ENCODE measurements at places on chromosomes 1 and 21. TPM values are rescaled to one million over a fixed set of nuclear protein-coding genes. Genes with fewer than 3 reads are reported as not detected.

The OBSCN gene
- polyA plus RNA-seq: 16.5 TPM

The CFAP74 gene
- 0.45 TPM for polyA plus RNA-seq

The RASSF5 gene
- polyA plus RNA-seq: 4.7 TPM

The BSDC1 gene
- polyA plus RNA-seq: 60.6 TPM

The CD101 gene
- 3.3 TPM for polyA plus RNA-seq

The MRPS21 gene
- polyA plus RNA-seq: 68.2 TPM

DNA sequence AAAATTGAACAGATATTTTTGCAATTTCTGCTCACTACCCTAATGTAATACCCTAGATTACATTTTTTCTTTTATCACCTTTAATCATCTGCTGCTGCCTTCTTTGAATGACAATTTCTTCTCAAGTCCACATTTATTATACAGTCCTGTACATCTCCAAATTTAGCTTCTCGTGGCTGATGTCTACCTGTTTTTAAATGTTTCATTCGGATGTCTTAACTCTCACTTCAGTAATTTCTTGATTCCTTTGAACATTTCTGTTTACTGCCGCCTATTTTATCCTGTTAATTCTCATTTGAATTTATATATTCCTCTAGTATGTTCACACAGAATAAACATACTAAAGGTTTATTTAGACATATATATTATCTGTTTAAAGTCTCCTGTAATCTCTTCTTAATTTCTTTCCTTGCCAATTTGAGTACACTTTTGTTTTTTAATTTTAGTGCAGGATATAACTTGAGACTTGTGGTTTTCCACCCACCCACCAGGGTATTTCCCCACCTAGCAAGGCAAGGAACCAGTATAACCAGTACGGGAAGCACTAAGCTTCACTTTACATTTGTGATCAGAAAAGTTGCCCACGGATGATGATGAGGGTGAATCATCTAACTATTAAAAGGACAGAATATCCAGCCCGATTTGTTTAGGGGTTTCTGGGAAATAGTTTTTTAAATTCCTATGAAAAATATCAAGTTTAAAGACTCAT is 12.7 kb downstream of the INSL5 start:
- DNase-seq: no peak

DNA sequence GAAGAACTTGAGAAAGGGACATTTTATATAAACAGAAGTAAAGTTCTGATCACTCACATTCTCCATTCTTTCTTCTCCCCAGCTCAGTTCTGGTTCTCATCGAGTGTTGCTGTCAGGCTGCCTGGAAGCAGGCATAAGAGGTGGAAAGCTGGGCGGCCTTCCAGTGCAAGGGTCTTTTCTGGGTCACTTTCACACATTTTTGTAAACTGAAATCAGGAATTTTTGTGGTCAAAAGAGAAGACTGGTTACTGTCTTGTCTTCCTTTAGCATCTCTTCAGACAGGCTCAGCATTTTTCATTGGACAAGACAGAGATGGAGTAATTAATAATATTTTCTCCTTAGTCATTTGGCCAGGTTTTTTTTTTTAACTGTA is 93.7 kb downstream of the CTH start:
- DNase-seq: no peak

GRCh38 chr1:99681583-99681982 is 35.7 kb downstream of the PALMD start:
- no peak for DNase-seq

DNA sequence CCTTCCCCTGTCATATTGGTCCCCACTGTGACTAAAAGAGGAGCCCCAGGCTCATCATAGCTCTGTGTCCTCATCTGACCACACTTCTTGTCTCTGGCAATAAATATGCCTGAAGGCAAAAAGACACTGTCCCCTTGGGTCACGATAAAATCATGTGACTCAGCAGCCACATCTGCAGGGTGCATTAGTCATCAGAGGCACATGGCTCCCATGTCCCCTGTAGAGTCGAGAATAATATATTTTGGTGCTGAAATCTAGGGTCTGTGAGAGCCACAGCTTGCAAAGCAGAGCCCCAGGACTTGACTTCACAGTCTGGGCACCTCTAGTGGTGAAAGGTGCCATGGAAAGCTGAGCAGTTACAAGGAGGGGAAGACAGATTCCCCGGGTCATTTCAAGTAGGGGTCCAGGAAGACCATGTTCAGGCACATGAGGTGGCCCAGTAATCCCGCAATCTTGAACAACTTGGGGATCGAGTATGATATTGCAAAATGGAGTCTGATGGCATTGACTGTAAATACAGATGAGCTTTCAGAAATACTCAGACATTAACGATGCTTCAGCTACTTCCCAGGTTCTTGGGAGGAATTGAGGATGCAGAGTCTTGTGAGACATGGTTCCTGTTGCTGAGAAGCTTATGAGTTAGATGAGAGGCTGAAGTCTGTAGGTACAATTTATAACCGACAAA is 68.6 kb downstream of the SLC35F3 start:
- DNase-seq: no peak

- no peak for DNase-seq
Observed at GRCh38 chr1:155645648-155646047, 35.6 kb downstream of the MSTO1 start.

GRCh38 chr1:94947437-94947836 is 20.5 kb upstream of the CNN3 start:
- no peak for DNase-seq

DNA sequence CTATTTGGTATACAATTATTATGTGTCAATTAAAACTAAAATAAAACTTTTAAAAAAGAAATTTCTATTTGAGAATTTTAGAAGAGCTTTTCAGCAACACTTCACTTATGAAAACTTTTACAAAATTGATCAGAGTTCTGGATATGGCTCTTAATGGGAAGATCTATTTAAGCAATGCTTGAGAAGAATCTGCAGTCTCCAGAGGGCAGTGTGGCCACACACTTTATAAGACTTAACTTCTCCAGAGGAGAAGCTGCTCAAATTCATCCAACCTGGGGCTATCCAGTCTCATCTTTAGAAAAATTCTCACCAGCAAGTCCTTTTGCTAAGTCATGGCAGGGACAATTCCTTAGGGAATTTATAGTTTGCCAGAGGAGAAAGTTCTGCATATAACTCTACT is 25.2 kb upstream of the AGO1 start:
- no peak for DNase-seq

DNA sequence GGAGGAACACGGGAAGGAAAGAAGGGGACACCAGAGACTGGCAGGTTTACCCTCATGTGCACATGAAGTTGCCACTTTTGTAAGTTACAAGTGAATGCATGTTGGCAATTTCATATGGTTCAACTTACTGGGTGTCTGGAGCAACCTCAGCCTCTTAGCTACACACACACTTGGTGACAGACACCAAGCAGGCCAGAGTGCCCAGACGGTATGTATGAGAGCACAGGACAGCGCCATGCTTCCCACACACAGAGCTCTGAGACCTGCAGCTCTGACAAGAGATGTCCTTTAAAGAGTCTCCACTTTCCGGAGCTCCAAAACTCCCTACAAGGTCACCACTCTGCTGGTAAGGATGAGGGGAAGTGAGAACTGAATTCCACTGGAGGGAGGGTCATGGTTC is 1.9 kb upstream of the TRABD2B start:
- no peak for DNase-seq

DNA sequence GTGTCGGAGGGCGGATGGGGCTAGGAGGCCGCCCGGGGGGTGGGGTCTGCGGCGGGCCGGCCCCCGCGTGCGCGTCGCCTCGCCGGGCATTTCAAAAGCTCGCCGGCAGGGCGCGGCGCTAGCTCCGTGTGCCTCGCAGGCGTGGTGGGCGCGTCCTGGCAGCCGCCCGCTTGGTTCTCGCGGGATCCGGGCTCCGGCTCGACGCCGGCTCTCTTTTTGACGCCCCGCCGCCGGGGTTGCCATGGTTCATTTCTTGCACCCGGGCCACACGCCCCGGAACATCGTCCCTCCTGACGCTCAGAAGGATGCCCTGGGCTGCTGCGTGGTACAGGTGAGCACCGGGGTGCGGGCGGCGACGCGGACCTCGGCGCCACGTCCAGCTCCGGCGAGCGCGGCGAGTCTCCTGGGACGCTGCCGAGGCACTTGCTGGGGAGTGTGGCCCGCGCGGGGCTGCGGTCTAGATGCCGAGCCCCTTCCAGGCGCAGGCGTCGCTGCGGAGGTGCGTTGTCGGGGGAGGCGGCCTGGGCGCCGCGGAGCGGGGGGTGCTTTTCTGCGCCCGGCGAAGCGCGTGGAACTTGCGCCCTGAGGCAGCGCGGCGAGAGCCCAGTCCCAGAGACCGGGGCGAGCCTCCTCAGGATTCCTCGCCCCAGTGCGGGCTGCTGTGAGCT is at the start of gene ZYG11A:
Gene ZYG11A, plus strand, starts transcription at position 118 of the 668 bp plus-strand sequence. Its CDS starts 124 bp downstream, at position 242.
- DNase-seq: peak; percentile 32

DNA sequence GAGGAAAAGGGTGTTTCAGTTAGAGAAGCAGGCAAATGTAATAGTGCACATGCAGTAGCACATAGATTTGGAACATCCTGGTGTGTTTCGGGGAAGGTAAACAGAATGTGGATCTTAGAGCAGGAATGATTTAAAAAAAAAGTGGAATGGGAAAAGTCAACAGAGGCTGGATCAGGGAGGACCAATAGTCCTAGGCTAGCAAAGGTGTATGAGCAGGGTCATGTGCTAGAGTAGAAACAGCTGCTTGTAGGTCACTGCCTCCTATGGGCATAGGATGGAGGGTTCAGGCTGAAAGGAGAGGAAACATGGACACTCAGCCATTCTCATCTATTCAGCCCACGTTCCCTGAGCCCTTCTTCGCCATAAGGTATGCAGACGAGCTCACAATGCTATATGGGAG is 3.7 kb upstream of the KPNA6 start:
- no peak for DNase-seq

DNA sequence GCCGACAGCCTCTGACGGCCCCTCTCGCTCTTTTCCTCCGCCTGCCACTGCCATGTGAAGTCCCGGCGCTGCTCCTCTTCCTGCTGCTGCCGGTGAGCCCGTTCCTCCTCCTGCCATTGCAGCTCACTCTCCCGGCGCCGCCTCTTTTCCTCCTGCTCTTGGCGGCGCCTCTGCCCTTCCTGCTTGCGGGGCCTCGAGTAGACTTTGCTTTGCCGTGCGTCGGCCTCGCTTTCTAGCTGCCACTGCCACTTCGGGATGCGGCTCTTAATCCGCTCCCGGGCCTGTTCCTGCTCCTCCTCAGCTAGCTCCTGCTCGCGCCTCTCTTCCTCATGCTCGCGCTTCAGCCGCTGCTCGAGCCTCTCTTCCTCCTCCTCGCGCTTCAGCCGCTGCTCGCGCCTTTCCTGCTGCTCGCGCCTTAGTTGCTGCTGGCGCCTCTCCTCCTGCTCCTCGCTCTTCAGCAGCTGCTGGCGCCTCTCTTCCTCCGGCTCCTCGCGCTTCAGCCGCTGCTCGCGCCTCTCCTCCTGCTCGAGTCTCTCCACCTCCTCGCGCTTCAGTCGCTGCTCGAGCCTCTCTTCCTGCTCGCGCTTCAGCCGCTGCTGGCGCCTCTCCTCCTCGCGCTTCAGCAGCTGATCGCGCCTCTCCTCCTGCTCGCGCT is 4.3 kb downstream of the TCHH start:
- no peak for DNase-seq

- DNase-seq: no peak
Observed at GRCh38 chr1:223700942-223701637, 11.2 kb upstream of the CAPN2 start.

GRCh38 chr1:204684571-204685235 is 835 bp downstream of the LRRN2 start:
- no peak for DNase-seq

- DNase-seq: no peak
Observed at GRCh38 chr1:229287267-229287666, 16.4 kb downstream of the RAB4A start.

DNA sequence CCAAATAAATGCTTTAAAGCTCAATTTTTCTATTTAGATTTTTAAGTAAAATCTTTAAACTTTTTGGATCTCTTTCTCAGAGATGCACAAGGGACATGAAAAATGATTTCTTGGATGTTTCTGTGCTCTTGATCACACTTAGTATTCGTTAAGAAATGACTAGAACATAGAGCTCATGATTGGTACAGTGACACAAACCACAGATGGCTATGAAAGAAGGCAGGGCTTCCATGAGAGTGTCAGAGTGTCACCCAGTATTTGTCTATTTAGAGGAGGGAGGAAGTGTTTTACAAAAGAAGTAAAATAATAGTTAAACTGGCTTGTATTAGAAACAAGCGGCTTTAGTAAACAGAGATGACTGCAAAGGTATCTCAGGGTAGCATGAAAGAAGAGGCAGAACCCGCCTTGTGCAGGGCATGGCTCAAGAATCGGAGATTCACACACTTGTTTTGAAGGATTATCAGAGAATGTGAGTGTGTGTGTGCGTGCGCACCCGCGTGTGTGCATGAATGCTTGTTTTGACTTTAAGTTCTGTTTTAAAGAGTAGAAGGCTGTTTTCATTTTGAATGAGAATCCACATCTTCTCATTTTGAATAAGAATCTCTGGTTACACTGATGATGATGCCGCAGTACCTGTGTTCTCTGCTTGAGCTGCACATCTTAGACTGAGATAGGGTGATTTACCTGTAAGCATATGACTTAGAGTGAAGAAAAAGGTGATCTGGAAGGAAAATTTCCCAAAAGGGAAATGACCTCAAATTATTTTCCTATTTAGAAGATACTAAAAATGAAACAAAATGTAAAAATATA is 82.1 kb downstream of the VPS26C start:
- DNase-seq: no peak

DNA sequence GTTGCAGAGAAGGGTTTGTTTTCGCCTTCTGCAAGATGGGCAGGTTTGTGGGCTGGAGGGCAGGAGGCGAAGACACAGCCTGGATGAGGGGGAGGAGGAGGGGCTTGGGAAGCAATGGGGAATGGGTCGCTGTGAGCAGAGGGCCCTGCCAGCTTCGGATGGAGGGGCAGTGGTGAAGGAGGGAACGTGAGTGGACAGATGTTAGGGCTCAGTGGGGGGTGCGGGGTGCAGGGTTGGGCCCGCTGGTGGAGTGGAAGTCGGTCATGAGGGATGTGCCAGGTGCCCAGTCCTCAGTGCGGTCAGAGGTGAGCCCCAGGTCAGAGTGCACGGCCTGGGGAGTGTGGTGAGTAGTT is 55.5 kb upstream of the ABCG1 start:
- DNase-seq: no peak

GRCh38 chr1:197915260-197915861 is 1.8 kb upstream of the LHX9 start:
- no peak for DNase-seq

- no peak for DNase-seq
Observed at GRCh38 chr1:204883405-204883804, 12.7 kb downstream of the NFASC start.

All from left renal cortex interstitium (tissue), 4 donors.